ENCODE measurements at places on chromosomes 2 and 18. TPM values are rescaled to one million over a fixed set of nuclear protein-coding genes. Genes with fewer than 3 reads are reported as not detected.

FAP gene
- total RNA-seq: 0.62 TPM

- no peak for DNase-seq
Measured at GRCh38 chr2:105118960-105119359, 81.1 kb downstream of the MRPS9 start.

DNA sequence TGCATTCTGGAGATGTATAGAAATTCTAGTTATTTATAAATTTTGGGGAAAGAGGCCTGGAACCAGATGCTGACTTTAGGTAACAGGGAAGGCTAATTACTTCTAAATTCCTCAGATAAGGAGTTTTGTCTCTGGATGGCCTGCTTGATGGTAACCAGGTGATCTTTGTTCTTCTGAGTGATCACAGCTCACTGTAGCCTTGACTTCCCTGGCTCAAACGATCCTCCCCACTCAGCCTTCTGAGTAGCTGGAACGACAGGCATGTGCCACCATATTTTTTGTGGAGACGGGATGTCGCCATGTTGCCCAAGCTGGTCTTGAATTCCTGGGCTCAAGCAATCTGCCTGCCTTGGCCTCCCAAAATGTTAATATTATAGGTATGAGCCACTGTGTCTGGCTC is 54.4 kb upstream of the MSH6 start:
- DNase-seq: no peak

DNA sequence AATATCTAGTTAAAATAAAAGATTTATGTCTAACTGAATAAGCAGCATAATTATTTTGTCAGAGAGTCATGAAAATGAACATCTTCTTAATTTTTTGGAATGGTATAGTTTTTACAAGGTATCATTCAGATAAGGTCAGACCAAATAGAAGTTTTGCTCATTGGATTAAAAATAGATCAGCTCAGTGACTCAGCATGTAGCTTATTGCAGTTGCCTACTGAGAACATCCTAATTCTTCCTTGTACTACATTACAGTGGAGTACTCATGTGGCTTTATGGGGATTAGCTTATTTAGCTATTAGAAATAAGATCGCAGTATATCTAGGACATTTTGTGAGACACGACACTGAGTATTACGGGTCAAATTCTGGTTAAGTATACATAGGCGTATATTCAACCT is 38.2 kb upstream of the PPM1B start:
- DNase-seq: no peak

- no peak for DNase-seq
Measured at GRCh38 chr2:181128199-181128598, 147.8 kb downstream of the UBE2E3 start.

DNA sequence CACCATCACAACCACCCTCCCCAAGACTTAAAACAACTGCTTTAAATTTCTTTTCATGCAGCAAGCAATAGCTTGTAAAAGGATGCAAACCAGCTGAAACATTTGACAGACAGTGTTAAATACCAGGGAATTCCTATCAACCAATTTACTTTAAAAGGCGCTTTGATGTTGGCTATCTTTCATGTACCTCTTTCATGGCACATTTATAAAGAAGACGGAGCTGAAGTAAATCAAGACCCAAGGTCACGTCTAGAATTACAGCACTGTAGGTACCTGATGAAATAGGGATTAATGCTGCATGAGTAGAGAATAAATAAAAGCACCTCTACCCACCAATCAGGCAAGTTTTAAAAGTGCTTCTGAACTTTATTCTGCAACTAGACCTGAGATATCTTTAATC is 78.9 kb downstream of the SRBD1 start:
- DNase-seq: no peak

AGXT gene
- not detected for total RNA-seq

GRCh38 chr2:191165176-191165643 is 14.4 kb upstream of the STAT4 start:
- no peak for DNase-seq

DNA sequence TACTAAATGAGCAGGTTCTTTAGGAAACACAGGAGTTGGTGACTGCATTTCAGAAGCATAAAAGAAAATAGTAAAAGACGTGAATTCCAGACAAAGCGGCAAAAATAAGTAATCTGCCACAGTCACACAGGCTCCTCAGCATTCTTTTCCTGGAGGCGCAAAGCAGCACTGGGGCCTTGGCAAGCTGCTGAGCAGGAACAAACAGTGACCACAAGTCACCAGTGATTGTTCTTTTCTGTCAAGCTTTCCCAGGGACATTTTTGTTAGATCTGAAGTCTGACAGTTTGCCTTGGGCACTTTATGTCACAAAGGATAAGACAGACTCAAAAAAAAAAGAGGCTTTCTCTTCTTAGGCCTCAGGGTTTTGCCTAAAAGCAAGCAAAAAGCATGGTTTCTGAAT is 216.2 kb downstream of the CDH20 start:
- no peak for DNase-seq

IL37 gene
- not detected for total RNA-seq

DNER gene
- 2.3 TPM for total RNA-seq

DNA sequence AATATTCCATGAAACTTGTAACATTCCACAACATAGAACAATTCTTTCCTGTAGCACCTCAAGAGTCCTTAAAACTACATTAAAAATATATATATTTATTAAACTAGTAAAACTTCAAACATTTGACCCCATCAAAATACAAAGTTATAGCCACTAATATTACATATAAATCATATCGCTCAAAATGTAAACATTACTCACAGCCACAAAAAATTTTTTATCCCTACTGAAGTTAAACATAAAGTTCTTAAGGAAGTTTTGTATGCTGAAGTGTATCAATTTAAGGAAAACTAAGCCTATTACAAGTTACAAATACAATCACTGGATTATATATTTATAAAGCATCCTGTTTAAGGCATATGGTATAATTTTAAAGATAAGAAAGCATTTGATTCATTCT is 80.3 kb upstream of the DNER start:
- no peak for DNase-seq

DNA sequence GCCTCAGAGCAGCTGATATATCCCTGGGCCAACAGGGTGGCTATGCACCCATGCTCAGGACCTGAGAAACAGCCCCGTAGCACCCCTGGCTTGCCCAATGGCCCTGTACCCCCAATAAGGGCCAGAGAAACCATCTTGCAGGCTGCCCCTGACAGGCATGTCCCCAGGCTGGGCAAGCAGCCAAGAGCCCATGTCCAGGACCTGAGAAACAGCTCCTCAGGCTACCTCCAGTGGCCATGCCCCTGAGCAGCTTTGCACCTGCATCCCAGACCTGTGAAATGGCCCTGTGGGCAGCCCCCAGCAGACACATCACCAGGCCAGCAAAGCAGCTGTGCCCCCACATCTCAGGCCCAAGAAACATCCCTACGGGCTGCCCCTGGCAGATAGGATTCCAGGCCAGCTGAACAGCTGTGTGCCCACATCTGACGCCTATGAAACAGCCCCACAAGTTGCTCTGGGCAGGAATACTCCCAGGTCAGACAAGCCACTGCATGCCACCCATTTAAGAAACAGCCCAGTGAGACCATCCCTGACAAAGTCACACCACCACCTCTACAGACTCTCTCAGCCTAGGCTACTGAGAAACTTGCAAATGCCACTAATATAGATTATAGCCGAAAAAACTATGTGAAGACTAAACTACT is 84.1 kb downstream of the TMEM237 start:
- DNase-seq: no peak

CD8B2 gene
- not detected for total RNA-seq

Data from Right ventricle myocardium superior (tissue), 1 donor.